ENCODE measurements at places on chromosomes 7 and 10.

DNA sequence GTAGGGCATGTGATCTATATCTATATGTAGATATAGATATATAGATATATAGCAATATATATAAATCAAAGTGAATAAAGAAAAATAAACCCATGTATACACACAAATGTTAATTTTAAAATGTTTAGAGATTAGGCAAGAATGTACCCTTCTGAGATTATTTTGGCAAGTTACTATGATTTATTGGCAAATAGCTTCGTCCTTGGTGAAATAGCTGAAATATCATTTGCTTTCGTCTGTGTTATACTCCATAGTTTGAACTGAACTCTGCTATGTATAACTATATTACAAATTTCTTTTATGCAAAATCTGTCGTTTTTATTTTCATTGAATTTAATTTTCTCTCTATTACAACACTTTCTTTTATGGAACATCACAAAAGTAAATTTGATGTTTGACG lies 57.5 kb downstream of the CPED1 start:
- DNase-seq, result no peak

DNA sequence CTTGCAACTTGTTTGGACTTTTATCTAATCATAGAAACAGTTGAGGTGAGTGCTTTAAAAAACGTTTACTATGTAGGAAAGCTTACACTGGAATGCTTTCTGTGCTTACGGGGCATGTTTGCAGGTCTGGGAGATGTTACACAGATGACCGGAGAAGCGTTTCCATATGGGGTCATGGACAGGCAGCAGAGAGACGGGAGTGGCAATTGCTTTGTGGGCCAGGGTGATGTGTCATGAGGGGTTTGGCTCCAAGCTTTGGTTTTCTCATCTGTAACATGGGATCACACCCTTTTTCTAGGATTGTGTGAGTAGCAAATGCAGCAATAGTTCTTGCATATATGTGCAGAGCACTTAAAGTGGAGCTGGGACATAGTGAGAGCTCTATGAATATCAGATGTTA lies 174.8 kb upstream of the MKI67 start:
- no peak for DNase-seq

DNA sequence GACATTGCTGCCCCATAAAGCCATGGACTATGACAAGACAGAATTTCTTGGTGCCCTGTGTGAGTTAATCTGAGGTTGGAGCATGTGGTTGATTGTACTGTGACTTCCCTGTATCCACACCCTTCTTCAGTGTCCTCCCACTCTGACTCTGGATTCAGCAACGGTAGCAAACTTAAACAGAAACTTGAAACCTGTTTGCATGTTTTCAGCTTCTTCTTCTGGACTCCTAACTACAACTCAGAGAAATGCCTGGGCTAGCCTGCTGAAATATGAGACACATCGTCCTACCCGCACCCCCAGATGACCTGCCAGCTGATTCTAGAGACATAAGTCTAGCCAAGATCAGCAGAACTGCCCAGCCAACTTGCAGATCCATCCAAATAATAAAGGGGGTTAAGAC lies 78.4 kb downstream of the IPMK start:
- no peak for DNase-seq

DNA sequence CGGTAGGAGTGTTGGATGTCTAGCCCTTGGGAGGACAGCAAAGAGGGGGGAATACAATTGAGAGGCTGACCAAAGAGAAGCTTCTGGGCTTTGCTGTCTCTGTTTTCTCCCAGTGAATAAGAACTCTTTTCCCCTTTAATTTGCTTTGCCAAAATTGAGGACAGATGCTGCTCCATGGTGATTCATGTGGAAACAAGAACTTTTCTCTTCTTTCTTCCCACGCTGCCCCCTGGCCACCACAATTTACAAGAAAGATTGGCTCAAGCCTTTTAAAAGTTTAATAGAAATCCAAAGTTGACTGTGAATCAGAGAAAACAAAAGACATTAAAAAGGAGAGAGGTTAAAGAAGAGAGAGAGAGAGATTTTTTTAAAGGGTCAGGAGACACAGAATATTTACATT lies 49.0 kb downstream of the PRR15 start:
- no peak for DNase-seq

- no peak for DNase-seq
These were observed 359.6 kb upstream of the MEOX2 start for GRCh38 chr7:16046041-16046440.

- peak; percentile 25 for DNase-seq
These were observed 67.4 kb downstream of the HHEX start for GRCh38 chr10:92757066-92757710.

All from SIG-M5 (cell line).